ENCODE measurements at places on chromosomes 4 and X.

DNA sequence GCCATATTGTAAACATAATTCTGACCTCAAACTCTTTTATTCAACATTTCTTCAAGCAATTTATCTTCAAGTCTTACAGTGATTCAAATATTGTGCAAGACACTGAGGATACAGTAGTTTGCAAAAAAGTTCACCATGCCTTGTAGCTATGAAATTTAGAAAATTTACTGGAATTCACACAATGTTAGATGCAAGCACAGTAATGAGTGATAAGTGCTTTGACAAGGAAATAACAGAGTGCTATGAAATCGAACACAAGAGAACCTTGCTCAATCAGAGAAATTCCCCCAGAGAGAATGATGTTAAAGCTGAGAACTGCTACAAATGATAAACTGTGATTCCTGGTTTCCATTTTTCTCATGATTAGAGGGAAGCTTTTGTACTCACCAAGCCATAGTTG, 952.9 kb downstream of the FAT4 start:
- DNase-seq, result no peak

GRCh38 chrX:118553042-118553710, 57.6 kb downstream of the DOCK11 start:
- DNase-seq, result no peak

GRCh38 chr4:86816501-86817273, 32.5 kb downstream of the SLC10A6 start:
- DNase-seq, result no peak

- no peak for DNase-seq
Measured at GRCh38 chr4:26850528-26850927, 10.1 kb upstream of the STIM2 start.

- no peak for DNase-seq
Measured at GRCh38 chr4:110533590-110533910, 57.6 kb downstream of the ENPEP start.

GRCh38 chr4:74658116-74658515, 136.2 kb downstream of the BTC start:
- no peak for DNase-seq

DNA sequence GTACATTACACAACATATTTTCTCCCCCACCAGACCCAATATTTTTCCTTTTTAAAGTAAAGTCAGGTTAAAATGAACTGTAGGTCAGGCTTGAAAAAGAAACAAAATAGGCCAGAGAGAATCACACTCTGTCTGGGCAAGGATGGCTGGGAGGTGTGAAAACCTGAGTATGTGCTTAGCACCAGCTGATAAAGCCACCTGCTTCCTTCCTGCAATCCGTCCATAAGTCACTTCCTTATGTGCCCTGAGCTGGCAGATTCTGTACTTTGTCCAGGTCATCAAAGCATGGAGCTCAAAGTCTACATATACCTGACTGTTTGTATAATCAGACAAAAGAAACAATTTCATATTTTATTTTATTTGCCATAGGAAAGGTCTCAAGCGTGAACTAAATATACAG, 37.7 kb downstream of the ANTXR2 start:
- DNase-seq, result no peak

GRCh38 chrX:69506617-69507499, 2.7 kb downstream of the NALF2 start:
- no peak for DNase-seq

- DNase-seq, result no peak
Measured at GRCh38 chr4:183158062-183158461, 59.0 kb downstream of the WWC2 start.

GRCh38 chr4:53705972-53706371, 114.7 kb upstream of the LNX1 start:
- DNase-seq, result no peak

GRCh38 chr4:151304755-151305154, 20.6 kb downstream of the SH3D19 start:
- no peak for DNase-seq

- no peak for DNase-seq
Measured at GRCh38 chr4:26715636-26716242, 131.9 kb downstream of the TBC1D19 start.

DNA sequence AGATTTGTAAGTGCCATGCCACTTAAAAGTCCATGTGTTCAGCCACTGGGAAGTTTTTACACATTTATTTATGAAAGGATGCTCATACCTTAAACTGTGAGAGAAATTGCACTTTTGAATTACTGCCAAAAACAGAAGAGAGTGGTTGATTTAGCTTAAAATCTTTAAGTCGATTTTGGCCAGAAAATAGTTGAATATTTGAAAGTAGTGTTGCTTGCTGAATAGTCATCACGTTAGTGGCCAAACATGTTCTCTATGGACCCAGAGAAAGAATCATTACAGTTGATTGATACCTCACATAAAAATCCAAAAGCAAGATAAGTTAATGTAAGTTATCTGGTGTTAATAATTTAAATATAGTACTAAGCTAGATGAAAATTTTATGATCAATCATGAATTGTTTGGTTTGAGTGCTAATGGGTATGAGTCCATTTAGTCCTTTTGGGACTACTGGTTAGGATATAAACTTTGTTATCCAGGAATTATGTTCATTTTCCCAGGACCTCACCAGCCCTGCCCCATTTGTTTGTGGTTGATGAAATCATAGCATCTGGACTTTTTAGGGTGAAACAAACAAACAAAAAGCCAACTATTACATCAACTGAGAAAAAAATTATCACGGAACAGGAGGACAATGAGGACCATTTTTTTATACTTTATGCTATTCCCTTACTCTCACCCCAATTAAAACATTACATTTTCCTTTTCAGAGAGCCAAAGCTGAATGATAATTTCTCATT, 6.3 kb downstream of the GIMD1 start:
- DNase-seq, result no peak

- no peak for DNase-seq
Measured at GRCh38 chr4:183008492-183008891, 90.6 kb upstream of the WWC2 start.

DNA sequence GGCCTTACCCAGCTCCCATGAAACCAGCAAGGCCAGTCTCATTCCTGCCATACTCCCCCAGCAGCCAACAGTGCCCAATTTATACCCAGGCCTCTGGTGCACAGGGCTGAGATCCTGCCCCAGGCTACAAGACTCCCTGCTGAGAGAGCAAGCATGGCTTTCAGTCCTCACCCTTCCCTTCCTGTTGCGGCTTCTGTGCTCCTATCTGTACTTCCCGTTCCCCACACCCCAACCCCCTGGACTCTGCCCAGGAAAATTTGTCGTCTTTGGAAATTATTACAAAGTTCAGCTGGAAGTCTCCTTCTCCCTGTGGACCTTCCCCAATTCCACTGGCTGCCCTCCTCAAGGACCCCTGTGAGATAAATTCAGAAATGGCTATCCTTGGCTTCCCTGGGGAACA, 84.1 kb upstream of the GK2 start:
- DNase-seq, result no peak

DNA sequence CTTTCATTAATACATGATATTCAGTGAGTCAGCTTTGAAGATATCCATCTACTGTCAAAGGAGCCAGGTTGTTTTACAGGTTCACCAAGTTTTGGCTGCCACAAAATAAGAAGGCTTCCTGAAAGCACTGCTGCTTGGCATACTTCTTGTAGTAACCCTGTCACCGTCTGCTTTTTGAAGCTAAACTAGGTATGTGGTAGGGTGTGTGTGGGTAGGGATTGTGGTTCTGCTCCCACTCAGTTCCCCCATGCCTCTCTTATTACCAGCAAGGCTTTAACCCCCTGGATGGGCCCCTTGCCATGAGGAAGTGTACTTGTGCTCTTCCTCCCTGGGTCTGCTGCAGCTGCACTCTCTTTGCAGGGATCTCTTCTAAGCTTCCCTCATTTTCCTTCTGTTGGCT, 191.2 kb downstream of the BANK1 start:
- DNase-seq, result no peak

- DNase-seq, result no peak
Measured at GRCh38 chr4:86847571-86847970, 1.6 kb downstream of the SLC10A6 start.

- DNase-seq, result no peak
Measured at GRCh38 chrX:28651186-28651585, 63.9 kb downstream of the IL1RAPL1 start.

DNA sequence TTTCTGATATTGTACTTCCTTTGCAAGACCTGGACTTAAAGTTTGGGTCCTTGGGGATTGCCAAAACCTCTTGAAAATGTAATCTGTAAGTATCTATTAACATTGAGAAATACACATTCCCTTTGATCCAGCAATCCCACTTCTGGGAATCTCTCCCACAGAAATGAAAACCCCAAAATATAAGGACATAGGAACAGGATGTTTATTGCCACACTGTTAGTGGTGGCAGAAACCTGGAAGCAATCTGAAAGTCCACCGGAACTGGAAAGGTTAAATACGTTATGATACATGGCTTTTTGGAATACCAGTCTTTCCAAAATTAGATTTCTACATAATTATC, 71.2 kb upstream of the STX18 start:
- DNase-seq, result no peak

GRCh38 chr4:170109586-170110284, 20.0 kb upstream of the AADAT start:
- no peak for DNase-seq

DNA sequence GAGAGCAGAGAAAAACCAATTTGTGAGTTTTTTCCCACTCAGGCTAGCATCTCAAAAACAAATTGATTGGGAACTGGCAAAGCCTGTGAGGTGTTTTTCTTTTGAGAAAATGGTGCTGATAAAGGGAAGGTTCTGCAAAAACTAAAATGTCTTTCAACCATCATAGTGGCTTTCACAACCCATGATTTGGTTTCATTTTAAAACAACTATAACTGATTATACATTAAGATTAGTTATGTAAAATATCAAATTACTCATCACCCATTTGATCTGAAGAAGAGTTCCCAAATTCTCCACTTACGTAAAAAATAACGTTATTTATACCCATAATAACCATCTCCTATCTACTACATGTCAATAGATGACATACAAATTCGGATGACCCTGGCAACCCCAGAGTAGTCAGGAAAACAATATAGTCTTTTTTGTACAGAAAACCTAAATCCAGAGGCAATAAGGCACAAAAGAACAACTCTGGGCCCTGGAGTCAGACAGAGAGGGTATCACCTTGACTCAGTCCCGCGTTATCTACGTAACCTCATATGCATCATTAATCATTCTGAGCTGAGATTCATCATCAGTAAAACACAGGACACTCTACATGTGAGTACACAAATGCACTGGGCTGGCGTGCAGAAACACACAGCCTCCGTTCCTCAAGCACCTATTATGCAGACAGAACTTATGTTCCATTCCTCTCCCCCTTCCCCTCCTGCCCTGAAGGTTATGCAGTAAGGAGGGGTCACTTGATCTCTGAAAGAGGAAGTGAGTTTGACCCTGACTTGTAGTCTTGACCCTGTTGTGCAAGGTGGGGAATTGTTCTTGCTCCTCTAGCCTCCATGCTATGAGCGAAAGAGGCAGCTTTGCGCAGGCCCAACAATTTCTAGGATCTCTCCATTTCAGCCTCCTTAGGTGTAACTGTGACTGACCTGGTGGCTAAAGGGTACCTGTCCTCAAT, 82.2 kb downstream of the SLC9A7 start:
- DNase-seq, result no peak

- no peak for DNase-seq
Measured at GRCh38 chr4:53587135-53587534, 4.2 kb downstream of the LNX1 start.

DNA sequence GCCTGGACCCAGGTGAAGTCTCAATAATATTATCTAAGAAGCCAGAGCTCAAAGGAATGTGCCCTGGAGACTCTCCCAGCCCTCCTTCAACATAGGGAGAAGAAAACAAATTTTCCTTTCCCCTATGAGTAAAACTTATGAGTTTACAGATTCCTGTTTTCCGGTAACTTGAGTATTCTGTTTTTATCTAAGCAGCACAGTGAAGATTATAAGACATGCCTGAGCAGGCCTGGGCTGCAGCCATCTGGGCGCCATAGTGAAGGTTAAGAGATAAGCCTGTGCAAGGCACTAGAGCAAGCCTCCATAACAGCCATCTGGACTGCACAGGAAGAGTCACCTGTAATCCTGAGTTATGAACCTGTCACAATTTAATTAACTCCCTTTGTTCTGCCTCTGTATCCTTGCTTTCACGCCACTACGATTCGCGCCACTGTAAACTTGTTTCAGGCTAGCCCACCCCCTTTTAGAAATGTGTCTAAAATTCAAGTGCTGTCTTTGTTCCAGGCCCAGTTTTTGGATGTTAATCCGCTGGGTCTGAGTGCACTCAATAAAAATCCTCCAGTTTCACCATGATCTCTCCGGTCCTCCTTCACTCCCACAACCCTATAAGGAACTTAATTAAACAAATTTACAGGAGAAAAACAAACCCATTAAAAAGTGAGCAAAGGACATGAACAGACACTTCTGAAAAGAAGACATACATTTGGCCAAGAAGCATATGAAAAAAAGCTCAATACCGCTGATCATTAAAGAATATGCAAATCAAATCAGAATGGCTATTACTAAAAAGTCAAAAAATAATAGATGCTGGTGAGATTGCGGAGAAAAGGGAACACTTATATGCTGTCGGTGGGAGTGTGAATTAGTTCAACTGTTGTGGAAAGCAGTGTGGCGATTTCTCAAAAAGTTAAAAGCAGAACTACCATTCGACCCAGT, 189.5 kb downstream of the APBB2 start:
- DNase-seq, result no peak

- DNase-seq, result no peak
Measured at GRCh38 chrX:154317391-154317995, 21.9 kb downstream of the TKTL1 start.

DNA sequence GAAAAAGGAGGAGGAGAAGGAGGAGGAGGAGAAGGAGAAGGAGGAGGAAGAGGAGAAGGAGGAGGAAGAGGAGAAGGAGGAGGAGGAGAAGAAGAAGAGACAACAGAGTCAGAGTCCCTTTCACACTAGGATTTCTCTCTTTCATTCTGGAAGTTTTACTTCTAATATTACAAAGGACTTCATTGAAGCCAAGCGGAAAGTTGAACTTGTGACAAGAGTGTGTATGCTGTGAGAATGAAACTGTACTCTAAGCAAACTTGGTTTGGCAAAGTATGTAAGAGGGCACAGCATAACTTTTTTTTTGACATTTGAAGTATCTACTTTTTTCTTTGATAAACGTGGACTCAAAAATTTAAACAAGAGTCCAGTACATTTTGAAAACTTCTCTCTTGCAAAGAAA, 48.0 kb downstream of the CXCL8 start:
- no peak for DNase-seq

- no peak for DNase-seq
Measured at GRCh38 chr4:4302416-4302815, 12.4 kb downstream of the ZBTB49 start.

DNA sequence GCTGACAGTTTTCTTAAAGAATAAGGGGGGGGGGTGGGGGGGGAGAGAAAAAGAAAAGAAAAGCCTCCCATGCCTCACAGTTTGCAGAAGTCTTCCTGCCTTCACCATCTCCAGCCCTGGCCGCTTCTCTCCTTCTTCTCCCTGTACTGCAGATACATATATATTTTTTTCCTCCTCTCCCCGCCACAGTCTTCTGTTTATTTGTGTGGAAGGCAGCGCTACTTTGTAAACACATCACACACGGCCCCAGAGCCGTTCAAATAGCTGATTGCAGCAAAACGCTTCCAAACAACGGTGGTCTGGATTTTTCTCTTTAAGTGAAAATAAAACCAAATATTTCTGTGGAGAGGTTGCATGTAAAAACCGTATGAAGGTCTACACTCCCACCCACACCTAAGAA, 732 bp downstream of the NLGN4X start:
- DNase-seq, result no peak

Data from GM06990 (cell line).